NCI-H187 (cell line): ENCODE measurements at places on chromosomes 2 and 18.

GRCh38 chr2:71995067-71995665 lies 152.5 kb downstream of the CYP26B1 start:
- no peak for DNase-seq

DNA sequence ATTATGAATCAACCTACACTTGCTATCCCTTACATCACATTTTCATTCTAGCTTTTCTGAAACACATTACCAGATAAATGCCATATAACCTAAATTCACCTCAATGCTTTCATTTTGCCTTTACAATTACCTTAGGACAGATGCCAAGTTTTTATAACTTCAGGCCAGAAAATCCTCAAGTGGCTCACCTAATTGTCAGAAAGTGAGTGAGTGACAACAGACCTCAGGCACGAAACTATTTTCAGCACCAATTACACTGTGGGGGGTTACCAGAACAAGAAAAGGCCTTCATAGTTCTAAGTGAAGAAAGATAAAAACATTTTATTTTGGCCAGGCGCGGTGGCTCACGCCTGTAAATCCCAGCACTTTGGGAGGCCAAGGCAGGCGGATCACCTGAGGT lies 52.3 kb upstream of the ST8SIA5 start:
- no peak for DNase-seq

DNA sequence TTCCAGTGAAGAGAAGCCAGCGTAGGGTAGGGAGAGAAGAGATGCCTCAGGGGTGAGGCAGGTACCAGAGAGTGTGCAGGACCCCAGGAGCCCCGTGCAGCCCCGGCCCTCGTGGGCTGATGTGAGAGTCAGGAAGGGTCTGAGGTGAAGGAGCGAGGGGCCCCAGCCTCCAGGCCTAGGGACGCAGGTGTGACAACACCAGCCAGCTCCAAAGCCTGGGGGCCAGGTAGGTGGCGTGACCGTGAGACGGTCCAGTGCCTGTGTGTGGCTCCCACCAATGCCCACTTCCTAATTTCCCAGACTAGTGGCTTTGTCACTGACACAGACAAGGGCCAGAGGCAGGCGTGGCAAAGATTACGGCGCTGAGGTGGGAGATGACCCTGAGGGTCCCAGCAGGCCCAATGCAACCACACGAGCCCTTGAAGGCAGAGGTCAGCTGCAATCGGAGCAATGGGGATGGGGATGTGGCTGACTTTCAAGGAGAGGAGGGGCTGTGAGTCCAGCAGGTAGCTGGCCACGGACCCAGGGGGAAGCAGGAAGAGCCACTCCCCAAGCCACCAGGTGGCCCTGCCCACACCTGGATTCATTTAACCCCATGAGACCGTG lies 86.0 kb upstream of the SNTG2 start:
- DNase-seq: no peak

DNA sequence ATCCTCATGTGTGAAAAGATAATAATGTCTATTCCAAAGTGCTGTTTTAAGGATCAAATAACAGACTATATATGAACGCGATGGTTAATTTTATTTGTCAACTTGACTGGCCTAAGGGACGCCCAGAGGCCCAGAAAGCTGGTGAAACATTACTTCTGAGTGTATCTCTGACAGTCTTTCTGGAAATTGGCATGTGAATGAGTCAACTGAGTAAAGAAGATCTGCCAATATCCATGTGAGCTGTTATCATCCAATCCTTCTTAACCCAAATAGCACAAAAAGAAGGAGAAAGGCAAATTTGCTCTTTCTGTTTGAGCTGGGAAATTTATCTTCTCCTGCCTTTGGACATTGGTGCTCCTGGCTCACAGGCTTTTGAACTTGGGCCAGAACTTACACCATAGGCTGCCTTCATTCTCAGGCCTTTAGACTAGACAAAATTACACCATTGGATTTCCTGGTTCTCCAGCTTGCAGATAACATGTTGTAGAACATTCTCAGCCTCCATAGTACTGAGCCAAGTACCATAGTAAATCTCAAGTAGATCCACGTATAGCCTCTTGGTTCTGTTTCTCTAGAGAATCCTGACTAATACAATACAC lies 114.7 kb upstream of the DOCK10 start:
- no peak for DNase-seq

DNA sequence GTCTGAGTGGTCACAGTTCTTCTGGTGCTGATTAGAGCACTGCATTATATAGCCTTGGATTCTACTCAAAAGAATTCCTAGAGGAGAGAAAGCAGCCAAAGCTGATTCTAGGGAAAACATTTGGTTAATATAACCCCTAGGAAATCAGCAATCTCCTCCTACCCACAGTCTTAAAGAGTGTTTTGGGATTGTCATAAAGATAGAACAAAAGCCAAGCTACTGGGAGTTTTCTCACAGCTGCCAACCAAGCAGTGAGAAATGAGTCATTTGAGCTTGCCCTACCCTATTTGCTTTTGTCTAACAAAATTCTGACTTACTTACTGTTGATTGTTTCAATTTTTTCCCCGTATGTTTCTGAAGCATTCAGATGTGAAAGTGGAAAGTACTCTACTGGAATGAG lies 469.3 kb downstream of the PLCL1 start:
- DNase-seq: no peak

DNA sequence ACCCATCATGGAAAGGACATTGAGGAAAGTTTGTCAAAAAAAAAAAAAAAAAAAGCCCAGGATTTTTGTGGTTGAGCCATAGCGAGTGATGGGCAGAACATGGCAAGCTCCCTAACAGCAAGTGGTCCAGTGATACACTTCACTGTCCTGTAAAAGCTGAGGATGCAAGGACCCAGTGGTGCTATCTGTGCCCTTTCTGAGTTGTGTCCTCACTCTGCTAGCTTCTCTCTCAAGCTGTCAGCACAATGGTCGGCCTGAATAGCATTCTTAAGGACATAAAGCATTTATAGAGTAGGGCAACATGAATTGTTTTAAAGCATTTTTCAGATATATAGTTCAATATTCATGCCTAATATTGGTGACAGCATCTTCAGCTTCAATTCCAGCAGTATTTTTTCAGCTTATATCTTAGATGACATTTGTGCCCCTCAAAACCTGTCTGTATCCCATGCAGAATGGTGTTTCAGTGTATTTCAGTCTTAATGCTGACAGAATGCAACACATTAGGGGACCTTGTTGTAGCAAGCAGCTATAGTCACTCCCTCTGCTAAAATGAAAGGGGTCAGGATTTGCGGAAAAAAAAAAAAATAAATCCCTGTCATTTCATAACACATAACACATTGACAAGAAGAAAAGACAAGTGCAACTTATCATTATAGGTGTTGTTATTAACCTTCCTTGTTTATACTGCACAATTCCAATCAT lies 496.7 kb downstream of the THSD7B start:
- DNase-seq: no peak

DNA sequence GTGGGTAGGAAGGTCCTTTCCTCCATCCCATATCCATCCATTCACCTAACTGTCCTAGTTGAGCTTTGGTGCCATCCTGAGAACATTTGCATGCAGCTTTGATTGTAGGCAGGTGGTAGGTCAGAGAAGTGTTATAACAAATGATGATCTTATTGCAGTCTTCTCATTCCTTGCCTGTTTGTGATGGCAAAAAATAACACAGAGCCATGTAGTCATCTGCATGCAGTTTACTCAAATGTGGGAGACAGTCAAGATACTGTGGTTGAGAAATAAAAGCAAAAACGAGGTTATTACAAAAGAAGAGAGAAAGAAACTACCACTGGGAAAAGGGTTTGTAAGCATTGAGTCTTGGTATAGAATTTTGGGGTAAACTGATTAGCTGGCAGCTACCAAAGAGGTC lies 66.3 kb downstream of the AOX1 start:
- DNase-seq: no peak

DNA sequence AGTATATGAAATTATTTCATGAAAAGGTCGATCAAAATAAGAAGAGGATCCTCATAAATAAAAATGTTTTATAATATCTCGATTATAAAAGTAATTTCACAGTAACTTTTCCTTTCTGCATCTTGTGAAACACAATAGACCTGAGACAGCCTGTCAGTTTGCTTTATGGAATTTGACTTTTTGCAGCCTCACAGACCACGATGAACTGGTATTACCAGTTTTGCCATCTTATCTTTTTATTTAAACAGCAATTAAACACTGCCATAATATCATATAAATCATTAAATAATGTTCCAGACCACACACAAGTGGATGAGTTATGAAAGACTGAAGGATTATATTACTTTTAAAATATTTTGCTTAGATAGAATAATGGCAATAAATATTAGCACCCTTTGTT lies 10.7 kb upstream of the GALNT3 start:
- no peak for DNase-seq

- no peak for DNase-seq
Observed at GRCh38 chr2:63127594-63127993, 77.0 kb downstream of the OTX1 start.

- no peak for DNase-seq
Observed at GRCh38 chr2:47072018-47072691, 83.0 kb downstream of the STPG4 start.

DNA sequence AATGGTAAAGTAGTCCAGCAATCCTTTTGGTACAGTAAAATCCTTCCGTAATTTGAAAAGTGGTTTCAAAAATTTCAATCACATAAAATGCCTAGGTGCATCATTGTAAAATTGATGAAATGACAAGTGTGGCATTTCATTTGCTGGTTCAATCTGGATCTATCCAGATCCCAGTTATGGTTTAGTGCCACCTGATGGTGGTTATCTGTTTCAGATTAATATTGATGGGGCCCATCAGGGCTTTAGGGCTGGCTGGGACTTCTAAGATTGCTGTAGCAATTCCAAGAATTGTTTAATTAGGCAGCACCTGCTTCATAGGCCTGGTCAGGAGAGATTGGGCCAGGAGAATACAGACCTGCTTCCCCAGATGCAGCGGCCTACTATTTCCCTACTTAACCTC lies 55.5 kb upstream of the PIK3C3 start:
- no peak for DNase-seq

GRCh38 chr2:10048501-10049171 lies 5.3 kb downstream of the KLF11 start:
- DNase-seq: no peak

DNA sequence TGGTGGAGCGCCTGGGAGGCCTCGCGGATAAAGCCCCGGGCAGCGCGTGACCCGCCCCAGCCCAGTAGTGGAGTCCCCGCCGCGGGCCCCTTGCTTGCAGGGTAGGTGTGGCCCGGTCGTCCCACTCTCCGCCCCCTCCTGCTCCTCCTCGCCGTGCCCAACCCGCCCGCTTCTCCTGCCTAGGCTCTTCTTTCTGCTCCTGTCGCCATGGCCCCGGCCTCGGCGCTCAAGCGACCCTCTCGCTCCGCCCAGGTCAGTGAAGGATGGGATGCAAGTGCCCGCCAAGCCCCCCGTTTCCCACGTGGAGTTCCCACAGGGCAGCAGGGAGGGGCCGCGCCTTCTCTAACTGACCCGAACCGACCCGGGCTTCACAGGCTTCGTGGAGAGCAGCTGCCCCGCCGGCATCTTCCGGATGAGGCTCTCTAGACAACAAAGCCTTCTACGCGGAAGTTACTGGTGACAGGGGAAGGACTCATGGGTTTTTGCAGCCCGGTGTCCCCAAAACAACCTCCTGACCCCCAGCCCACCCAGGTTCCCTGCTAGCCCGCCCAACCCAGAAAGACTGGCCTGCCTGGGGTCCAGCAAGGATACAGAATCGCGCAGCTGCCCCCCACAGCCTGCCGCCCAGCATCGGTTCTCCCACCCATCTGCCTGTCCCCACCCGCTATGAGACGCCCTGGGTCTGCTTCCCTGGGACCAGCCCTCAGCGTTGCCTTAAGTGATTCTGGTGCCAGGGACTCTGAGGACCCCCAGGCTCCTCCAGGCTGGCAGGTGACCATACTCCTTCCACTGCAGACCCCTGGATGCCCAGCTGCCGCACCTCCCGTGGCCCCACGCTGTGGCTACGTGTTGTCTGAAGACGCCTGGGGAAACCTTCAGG lies 32.8 kb downstream of the TTC32 start:
- no peak for DNase-seq

GRCh38 chr2:102387763-102388546 lies 32.4 kb downstream of the IL18R1 start:
- DNase-seq: no peak

DNA sequence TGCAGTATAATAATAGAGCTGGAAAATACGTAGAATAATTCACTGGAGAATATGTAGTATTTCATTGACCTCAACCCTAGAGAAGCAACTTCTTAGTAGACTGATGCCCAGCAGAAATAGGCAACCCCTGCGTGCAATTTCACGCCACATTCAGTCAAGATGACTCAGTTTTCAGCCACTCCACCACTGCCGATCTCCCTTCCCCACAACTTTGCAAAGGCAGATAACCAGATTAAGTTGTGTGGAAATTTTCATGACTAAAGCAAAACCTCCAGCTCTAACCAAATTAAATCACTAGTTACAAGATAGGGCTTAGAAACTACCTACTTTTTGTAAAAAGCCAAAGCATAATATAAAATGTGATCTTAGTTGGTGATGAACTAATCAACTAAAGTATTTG lies 63.3 kb upstream of the STK17B start:
- no peak for DNase-seq

- no peak for DNase-seq
Observed at GRCh38 chr2:150011161-150011730, 423.7 kb upstream of the MMADHC start.

- no peak for DNase-seq
Observed at GRCh38 chr18:12838178-12838634, 45.8 kb downstream of the PTPN2 start.

DNA sequence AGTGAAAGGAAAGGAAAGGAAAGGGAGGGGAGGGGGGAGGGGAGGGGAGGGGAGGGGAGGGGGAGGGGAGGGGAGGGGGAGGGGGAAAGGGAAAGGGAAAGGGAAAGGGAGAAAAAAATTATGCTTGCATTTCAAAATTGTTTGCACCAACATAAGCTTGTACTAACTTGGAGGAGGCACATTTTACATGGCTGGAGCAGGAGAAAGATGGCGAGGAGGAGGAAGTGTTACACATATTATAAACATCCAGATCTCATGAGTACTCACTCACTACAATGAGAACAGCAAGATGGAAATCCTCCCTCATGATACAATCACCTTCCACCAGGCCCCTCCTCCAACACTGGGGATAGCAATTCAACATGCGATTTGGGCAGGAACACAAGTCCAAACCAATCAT lies 660.2 kb upstream of the CDH2 start:
- DNase-seq: no peak

DNA sequence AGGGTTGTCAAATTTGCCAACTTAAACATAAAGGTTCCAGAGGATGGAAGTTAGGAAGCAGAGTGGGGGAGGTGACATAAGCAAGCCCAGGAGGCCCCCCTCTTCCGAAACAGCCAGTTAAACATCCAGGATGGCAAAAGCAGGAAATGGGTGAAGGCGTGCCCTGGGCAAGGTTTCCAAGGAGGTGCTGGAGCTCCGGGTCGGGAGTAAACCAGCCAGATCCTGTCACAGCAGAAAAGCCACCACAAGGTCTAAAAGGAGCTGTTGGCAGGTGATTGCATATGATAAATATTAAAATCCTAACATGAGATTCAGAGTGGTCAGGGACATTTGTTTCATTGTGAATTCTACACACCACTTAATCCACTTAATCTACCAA lies 572.2 kb upstream of the SALL3 start:
- no peak for DNase-seq
